Hematopoietic multipotent progenitor cell treated with erythropoietin and hydrocortisone succinate and interleukin-3 and kit ligand, for 8 days (in vitro differentiated cells): ENCODE measurements at places on chromosomes 6 and 20.

DNA sequence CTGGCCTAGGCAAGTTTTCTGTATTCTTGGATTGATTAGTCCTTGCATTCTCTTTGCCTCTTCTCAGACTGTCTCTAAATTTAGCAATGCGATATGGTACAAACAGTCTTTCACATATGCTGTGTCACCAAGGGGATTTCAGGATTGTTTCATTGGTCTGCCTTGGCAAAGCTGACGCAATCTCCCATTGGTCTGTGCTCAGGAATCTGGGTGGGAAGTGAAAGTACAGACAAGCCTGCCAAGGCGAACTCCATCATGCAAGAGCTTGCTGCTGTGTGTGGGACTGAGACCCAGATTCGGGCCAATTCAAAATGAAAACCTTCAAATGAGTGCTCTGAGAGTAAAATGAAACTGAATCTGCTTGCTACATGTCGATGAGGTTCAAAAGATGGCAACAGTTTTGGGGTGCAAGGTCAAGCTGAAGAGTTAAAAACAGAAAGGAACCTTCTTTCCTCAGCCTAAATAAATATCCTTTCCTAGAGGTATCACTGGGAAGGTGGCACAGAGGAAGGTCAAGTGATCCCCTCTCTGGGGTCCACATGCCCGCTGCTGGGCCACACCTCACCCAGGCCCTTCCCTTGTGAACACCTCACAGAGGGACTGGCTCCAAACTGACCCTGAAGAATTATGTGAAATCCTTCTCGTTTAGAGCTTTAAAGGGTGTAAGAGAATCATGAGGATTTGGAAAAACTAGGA, 198.8 kb upstream of the PREP start:
- no peak for DNase-seq

DNA sequence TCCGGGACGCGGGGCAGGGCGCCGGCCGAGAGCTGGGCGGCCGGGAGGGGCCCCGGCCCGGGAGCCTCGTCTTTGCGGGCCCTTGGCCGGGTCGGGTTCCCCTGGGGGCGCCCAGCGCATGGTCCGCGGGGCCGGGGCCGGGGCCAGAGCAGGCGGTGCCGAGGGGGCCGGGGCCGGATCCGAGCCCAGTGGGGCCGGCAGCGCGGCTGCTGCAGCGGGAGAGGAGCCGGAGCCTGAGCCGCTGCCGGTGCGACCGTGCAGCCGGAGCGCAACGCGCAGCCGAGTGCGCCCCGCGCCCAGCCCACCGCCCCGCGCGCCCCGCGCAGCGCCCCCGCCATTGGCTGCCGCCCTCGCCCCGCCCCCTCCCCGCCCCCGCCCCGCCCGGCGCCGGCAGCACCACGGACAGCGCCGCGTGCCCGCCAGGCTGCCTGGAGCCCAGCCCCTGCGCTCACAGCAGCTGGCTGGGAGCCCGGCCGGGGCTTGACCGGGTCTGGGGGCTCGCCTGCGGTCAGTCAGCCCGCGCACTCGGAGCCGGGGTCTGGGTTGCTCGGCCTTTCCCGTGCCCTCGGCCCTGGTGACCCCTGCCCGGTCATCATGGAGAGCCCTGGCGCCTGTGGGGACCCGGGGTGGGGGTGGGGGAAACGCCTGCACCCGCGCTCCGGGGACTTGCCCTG, at the start of gene HRH3:
TSS of gene HRH3 (minus strand) at position 287 of the 674 bp plus-strand sequence. CDS start 308 bp downstream, outside the sequence.
- DNase-seq = no peak

DNA sequence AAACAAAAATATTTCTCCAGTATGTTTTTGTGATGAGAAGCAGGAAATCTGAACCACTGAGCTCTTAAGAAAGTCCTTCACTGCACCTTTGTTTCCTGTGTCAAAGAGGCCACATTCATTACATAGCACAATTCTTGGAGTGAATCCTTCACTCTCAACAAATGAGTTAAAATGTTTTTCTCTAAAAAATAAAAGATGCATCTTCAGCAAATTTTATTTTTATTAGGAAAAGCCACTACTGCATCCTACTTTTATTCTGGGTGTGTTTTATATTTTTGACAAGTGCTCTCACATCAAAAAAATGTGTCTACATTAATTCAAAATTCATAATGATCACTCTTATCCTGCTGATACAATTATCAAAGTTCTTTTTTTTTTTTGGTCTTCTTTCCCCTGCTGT, 76.3 kb downstream of the PLCB4 start:
- no peak for DNase-seq

GRCh38 chr20:25669826-25670422, 26.7 kb downstream of the ZNF337 start:
- peak; percentile 23 for DNase-seq

DNA sequence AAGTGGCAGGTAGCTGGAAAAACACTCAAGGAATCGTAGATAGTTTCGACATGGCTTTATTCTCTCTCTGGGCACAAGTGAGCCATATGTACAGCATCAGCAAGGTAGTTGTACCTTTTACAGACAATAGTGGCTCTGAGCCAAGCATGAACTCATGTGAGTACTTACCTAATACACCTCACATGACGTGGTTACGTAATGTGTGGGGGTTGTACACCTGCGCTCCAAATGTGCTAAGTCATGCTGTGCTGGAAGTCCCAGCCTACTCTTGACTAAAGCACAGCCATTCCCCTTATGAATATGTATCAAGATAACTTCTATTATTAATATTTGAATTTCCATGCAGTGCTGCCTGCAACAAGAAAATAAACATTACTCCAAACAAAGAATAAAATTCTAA, 78.8 kb upstream of the HMGN3 start:
- no peak for DNase-seq

GRCh38 chr20:58073945-58074856, 154.3 kb downstream of the ANKRD60 start:
- DNase-seq = no peak

GRCh38 chr20:45111799-45112471, 3.0 kb downstream of the WFDC5 start:
- DNase-seq = peak; percentile 29

GRCh38 chr20:47243003-47243402, 113.5 kb downstream of the ZMYND8 start:
- no peak for DNase-seq

DNA sequence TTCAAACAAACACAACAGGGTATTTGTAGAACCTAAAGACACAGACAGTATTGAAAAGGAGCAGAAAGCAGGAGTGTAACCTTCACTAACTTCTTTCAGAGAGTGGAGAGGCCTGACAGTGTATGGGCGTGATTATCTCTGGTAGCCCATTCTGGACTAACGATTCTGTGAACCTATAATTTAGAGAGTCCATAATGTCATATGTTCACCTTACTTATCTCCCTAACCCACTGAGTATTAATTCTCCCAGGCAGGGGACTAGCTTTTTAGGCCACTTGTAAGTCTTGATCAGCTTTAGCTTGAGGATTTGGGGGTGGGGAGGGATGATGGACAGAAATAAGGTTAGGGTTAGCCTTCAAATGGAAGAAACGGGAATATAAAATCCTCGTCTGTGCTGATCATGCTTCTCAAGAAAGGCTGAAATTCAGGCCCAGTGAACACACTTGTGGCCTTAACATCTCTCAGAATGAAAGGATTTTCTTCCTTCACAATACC, 2.8 kb upstream of the PARD6B start:
- DNase-seq = no peak

GRCh38 chr6:14092316-14092715, 25.3 kb upstream of the CD83 start:
- no peak for DNase-seq
